Adrenal gland (tissue), 19 donors: ENCODE measurements at places on chromosomes 1 and 21. TPM values are rescaled to one million over a fixed set of nuclear protein-coding genes. Genes with fewer than 3 reads are reported as not detected.

The PRKAB2 gene
- 9.3 TPM for total RNA-seq

The AMY1A gene
- total RNA-seq = not detected

The HCN3 gene
- 2.6 TPM for total RNA-seq

The SPATA45 gene
- 0.39 TPM for total RNA-seq

The AXDND1 gene
- total RNA-seq = 24.6 TPM

- no peaks in the 10 kb centered on the region for H3K4me1 ChIP-seq
- no peak overlapping the region for H3K27ac ChIP-seq
Observed at GRCh38 chr21:29674343-29674742, 265.5 kb downstream of the GRIK1 start.

- no peaks in the 10 kb centered on the region for H3K4me1 ChIP-seq
- no peak overlapping the region for H3K4me3 ChIP-seq
- H3K36me3 ChIP-seq = no peaks in the 10 kb centered on the region
- no peaks in the 10 kb centered on the region for H3K27me3 ChIP-seq
- no peak for DNase-seq
Observed at GRCh38 chr1:66540434-66541032, 6.6 kb downstream of the SGIP1 start.

DNA sequence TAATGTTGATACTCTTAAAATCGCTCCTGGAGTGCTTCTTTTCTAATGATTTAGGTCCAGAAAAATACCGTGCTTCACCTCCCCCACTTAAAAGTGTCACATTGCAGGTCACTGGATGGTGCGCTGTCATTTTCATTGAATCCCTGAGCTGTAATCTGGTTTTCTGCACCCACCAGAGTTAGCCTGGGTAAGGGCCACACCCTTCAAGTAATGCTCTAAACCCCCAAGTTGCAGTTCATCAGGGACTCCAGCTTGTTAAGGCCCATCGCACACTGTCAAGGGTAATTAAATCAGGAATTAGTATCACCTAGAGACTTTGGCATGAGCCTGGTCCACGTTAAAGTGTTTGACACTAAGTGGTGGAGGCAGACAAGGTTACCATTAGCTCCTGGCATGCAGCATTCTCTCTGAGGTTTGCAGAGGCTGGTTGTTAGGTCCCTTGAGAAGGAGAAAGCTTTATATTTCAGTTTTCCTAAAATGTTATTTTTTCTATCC lies 34.0 kb downstream of the ASTN1 start:
- H3K4me1 ChIP-seq = peaks cover 10% of the 10 kb centered on the region
- H3K4me3 ChIP-seq = no peak overlapping the region
- DNase-seq = no peak
- H3K36me3 ChIP-seq = no peaks in the 10 kb centered on the region
- H3K27me3 ChIP-seq = no peaks in the 10 kb centered on the region
